ENCODE measurements at places on chromosomes 1 and 21. TPM values are rescaled to one million over a fixed set of nuclear protein-coding genes. Genes with fewer than 3 reads are reported as not detected.
A peak's percentile ranks its signal among the peaks of the same experiment; 100 is the strongest.

PAX7 gene
- total RNA-seq = 10.9 TPM

DNA sequence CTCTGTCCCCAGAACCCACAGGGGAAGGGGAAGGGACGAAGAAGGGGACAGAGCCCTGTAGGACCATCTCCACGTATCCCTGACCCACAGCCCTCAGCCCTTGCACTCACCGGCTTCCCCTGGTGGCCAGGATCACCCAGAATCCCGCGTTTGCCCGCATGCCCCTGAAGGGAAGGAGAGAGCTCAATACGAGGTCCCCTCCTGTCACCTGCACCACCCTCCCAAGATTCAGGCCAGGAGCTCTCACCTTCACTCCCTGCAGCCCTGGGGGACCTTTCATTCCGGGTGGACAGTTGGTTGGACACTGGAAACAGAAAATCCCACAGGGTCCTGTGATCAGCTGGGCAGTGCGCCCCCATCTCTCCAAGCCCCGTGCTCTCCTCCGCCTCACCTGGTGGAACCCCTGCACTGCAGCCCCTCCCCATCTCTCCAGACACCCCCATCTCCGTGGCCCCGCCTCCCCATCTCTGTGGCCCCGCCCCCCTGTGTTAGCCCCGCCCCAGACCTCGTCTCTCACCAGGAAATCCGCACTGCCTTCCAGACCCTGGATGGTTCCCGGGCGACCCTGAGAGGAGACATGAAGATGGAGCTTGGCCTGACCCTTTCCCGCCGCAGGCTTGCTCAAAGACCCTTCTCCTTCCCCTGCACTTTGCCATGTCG lies 6.0 kb downstream of the COL9A2 start:
- peaks cover 17% of the 10 kb centered on the region for H3K27me3 ChIP-seq
- H3K27ac ChIP-seq = no peak overlapping the region
- DNase-seq = no peak
- H3K36me3 ChIP-seq = no peaks in the 10 kb centered on the region
- H3K4me3 ChIP-seq = no peak overlapping the region

DNA sequence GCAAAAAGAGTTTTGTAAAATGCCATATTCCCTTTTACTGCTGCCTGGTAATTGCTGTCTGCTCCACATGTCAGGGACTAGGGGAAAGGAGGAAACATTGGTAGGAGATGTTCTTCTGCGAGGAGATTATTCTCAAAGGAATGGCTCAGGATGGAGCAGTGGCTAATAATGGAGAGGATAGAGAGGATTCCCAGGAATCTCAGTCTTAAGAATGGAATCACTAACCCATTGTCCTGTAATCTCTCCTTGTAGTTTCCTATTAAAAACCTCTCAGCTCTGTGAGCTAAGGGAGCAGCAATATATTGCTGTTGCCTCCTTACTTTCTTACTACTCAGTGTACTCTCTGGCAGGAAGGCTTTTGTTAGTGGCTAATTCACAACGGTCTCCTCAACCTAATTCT lies 175.4 kb downstream of the HS2ST1 start:
- no peaks in the 10 kb centered on the region for H3K4me1 ChIP-seq
- no peak overlapping the region for H3K4me3 ChIP-seq
- H3K36me3 ChIP-seq = no peaks in the 10 kb centered on the region
- no peaks in the 10 kb centered on the region for H3K27me3 ChIP-seq
- H3K27ac ChIP-seq = no peak overlapping the region
- no peak for DNase-seq

GRCh38 chr1:18479454-18479853 lies 1.3 kb upstream of the KLHDC7A start:
- H3K27ac ChIP-seq = no peak overlapping the region
- no peak overlapping the region for H3K4me3 ChIP-seq
- DNase-seq = no peak

LAMC1 gene
- 82.0 TPM for total RNA-seq

GRCh38 chr1:172451002-172451443 lies 7.2 kb upstream of the PIGC start:
- H3K27ac ChIP-seq = peak overlapping the region; percentile 68
- DNase-seq = no peak
- no peak overlapping the region for H3K4me3 ChIP-seq
- H3K27me3 ChIP-seq = no peaks in the 10 kb centered on the region
- peaks cover 23% of the 10 kb centered on the region for H3K4me1 ChIP-seq

- DNase-seq = no peak
- H3K4me3 ChIP-seq = no peak overlapping the region
- H3K27ac ChIP-seq = no peak overlapping the region
- no peaks in the 10 kb centered on the region for H3K27me3 ChIP-seq
- peaks cover 11% of the 10 kb centered on the region for H3K4me1 ChIP-seq
Observed at GRCh38 chr21:45164838-45165237, 90.5 kb downstream of the ADARB1 start.

LAD1 gene
- not detected for total RNA-seq

OR2L8 gene
- total RNA-seq = not detected

GRCh38 chr1:171038284-171038683 lies 52.4 kb upstream of the FMO3 start:
- H3K36me3 ChIP-seq = no peaks in the 10 kb centered on the region
- no peaks in the 10 kb centered on the region for H3K4me1 ChIP-seq
- H3K27me3 ChIP-seq = peaks cover 6% of the 10 kb centered on the region
- no peak overlapping the region for H3K4me3 ChIP-seq
- no peak for DNase-seq
- H3K27ac ChIP-seq = no peak overlapping the region

DNA sequence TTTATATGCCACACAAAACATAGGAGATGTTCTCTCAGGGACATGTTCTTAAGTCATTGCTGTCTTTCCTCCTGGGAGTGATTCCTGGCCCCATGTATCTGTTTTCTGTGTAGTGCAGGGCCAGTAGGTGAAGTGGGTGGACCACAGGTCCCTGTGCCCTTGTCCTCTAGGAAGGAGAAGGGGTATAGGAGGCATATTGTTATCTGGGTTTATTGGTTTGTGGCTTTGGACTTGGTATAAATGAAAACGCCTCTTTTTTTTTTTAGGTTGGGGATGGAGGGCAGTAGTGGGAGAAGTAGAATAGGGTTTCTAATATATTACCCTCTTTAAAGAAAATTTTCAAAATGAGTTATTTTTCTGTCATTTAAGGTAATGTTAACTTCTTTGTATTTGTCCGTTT lies 29.4 kb downstream of the DYRK1A start:
- no peak overlapping the region for H3K4me3 ChIP-seq
- no peaks in the 10 kb centered on the region for H3K27me3 ChIP-seq
- peaks cover 10% of the 10 kb centered on the region for H3K36me3 ChIP-seq
- no peak overlapping the region for H3K27ac ChIP-seq
- no peak for DNase-seq

CORT gene
- total RNA-seq = 1.2 TPM

DNA sequence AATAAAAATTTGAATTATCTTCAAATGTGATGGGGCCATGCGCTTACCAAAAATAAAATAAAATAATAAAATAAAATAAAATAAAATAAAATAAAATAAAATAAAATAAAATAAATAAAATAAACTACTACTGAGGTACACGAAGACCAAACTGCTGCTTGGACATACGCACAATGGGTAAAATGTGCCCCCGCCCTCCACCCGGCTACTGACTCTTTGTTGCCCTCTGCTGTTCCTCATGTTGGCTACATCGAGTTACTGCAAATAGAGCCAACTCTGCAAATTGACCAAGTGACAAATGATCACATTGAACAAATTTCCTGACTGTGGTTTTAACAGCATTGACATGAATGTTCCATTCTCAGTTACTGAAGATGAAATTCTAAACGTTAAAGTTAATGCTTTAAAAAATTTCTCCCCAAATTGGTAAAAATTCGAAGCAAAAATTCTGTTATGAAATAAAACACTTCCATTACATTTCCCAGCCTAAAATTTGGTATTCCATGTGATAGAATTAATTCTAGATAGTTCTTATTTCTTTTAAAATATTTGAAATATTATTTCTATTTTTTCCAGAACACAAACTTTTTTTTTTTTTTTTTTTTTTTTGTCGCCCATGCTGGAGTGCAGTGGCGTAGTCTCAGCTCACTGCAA lies 18.8 kb upstream of the MAP1LC3C start:
- peaks cover 5% of the 10 kb centered on the region for H3K4me1 ChIP-seq
- peak; percentile 50 for DNase-seq

OR10J1 gene
- not detected for total RNA-seq

DNA sequence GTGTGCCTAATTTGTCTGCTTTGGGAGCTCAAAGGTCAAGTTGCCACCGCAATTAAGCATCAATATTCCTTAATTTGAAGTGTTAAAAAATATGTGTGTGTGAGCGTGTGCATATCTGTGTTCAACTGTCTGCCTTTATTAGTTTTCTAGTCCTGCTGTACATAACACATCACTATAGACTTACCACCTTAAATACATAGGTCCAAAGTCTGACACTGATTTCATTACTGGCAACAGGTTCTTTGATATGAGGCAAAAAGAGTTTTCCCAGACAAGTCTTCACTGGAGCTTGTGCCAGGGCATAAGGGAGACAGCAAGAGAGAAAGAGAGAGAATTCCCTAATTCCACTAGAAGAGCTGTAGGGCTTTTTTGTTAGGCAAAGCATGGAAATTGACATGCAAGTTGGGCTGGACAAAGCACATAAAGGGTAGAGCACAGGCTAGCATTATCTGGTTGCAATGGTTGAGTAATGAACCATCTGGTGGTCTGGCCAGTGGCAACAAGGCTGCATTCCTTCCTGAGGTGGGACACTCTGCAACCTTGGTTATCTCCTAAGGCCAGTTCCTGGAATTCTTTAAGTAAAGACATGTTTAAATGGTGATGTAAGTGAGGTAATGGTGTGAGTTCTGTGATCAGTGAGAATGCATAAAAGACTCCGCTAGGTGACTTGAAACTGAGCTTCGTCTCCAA lies 457.2 kb upstream of the ADAMTS5 start:
- H3K27me3 ChIP-seq = no peaks in the 10 kb centered on the region
- no peak overlapping the region for H3K27ac ChIP-seq
- H3K4me1 ChIP-seq = no peaks in the 10 kb centered on the region
- no peak for DNase-seq

DNA sequence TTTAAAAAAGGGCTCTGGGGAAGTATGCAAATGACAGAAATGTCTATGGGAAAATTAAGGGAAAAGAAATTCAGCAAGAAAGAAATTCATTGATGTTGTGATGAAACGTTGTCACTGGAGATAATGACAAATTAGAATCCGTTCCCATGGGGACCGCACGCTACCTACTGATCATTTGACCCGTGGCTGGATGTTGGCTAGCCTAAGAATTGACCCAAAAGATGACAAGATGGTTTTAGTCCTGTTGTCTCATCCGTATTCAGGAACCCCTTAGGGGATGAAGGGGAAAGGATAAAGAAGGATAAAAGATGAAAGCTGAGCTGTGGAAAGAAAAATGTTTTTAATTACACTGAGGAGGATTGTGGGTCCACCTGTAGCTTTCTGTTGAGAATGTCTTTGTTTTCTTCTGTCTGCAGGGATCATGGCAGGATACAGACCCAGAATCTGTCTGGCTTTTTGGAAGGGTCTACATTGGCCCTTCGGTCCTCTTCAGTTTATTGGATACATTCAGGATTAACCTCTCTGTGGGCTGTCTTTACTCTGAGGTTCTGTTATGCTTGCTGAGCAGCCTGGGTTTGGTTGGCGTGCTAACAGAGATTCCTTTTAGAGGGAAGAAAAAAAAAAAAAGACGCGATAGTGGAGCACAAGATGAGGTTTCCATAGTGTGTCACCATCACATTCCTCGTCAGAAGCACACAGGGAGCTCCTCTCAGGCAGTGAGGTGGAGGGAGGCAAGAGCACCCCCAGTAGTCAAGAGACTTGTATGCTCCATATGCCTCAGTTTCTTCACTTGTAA lies 106.2 kb downstream of the CACHD1 start:
- H3K27me3 ChIP-seq = no peaks in the 10 kb centered on the region
- DNase-seq = no peak
- H3K27ac ChIP-seq = peak overlapping the region; percentile 83
- peak overlapping the region; percentile 32 for H3K4me3 ChIP-seq

GRCh38 chr1:95022644-95022926 lies 50.2 kb downstream of the ALG14 start:
- H3K27ac ChIP-seq = no peak overlapping the region
- DNase-seq = no peak
- no peak overlapping the region for H3K4me3 ChIP-seq
- peaks cover 13% of the 10 kb centered on the region for H3K4me1 ChIP-seq
- peaks cover 22% of the 10 kb centered on the region for H3K36me3 ChIP-seq
- no peaks in the 10 kb centered on the region for H3K27me3 ChIP-seq

DNA sequence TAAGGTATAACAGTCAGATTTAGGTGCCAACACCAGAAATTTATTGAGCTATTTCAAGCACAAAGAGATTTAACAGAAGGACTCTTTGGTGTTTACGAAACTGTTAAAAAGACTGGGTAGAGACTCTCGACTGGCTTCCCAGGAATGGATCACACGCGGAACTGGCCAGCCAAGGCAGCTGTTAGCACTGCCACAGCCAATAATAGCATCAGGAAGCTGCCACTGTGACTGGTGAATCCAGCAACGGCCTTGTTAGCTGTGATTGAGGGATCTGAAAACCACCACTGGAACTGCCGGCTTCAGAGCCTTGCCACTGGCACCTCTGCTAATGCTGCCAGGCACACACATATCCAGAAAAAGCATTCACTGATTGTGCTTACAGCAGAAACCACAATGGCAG lies 10.6 kb upstream of the SIM2 start:
- DNase-seq = no peak
- H3K27ac ChIP-seq = no peak overlapping the region
- H3K27me3 ChIP-seq = peaks cover 94% of the 10 kb centered on the region

ARHGEF10L gene
- total RNA-seq = 20.4 TPM

KCNE2 gene
- 0.39 TPM for total RNA-seq

SLAMF9 gene
- not detected for total RNA-seq

C1orf52 gene
- total RNA-seq = 30.9 TPM

DNA sequence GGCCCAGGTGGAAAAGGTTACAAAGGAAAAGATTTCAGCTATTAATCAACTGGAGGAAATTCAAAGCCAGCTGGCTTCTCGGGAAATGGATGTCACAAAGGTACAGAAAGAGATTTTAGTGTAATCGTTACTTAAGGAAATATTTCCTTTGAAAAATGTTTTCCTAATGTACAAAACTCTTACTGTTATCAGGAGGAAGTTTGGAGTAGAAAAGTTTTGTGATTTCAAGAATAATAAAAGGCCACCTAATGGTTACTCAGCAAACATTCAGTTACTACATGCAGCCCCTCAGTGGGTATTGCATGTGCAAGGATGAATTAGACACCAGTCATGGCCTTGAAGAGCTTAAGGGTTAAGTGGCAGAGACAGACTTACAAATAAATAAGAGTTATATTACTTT lies 85.2 kb downstream of the SDCCAG8 start:
- no peak overlapping the region for H3K27ac ChIP-seq
- H3K36me3 ChIP-seq = peaks cover 8% of the 10 kb centered on the region
- H3K4me1 ChIP-seq = peaks cover 27% of the 10 kb centered on the region
- no peak for DNase-seq
- H3K4me3 ChIP-seq = no peak overlapping the region
- no peaks in the 10 kb centered on the region for H3K27me3 ChIP-seq

RAD54L gene
- 55.8 TPM for total RNA-seq

DNA sequence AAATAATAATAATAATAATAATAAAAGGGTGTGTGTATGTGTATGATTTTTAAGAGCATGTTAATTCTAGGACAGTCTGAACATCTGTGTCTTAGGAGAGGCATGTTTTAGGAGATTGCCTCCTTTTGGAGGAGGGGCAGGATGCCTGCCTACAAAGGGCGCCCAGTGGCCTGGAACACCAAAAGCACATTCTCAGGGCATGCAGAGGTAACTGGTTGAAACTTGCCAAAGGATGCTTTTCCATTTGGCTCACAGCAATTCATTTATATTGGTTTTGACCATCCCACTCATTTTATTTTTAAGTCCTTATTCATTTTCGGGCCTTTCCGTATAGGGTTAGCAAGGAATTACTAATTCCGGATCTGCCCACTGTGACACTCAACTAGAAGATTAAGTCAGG lies 21.1 kb upstream of the LAMC2 start:
- no peaks in the 10 kb centered on the region for H3K4me1 ChIP-seq
- no peaks in the 10 kb centered on the region for H3K27me3 ChIP-seq
- no peaks in the 10 kb centered on the region for H3K36me3 ChIP-seq
- no peak for DNase-seq
- no peak overlapping the region for H3K4me3 ChIP-seq
